ENCODE measurements at places on chromosomes 1 and 21. TPM values are rescaled to one million over a fixed set of nuclear protein-coding genes. Genes with fewer than 3 reads are reported as not detected.

GRCh38 chr1:195415584-195415983 lies 1192.7 kb downstream of the KCNT2 start:
- no peak for DNase-seq

DNA sequence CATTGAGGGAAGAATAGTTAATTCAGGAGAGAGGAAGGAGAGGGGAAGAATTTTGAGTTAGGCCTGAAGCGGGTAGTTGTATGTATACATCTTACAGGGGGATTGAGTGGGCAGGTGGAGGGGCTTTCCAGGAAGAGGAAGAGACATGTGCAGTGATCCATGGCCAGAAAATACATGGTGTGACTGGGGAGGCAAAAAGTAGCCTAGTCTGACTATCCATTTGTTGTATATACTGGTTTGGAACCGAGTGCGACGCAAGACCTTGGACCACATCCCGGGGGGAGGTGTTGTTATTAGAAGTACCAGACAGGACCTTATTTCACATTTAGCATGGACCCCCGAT lies 158.3 kb downstream of the SDCCAG8 start:
- DNase-seq = no peak

GRCh38 chr1:166933633-166934032 lies 41.7 kb downstream of the ILDR2 start:
- no peak for DNase-seq

- no peak for DNase-seq
Observed at GRCh38 chr1:212607913-212608391, 609 bp upstream of the ATF3 start.

GRCh38 chr21:43362321-43362791 lies 64.6 kb downstream of the SIK1 start:
- DNase-seq = no peak

- no peak for DNase-seq
Observed at GRCh38 chr1:46223472-46223943, 20.4 kb downstream of the LURAP1 start.

DNA sequence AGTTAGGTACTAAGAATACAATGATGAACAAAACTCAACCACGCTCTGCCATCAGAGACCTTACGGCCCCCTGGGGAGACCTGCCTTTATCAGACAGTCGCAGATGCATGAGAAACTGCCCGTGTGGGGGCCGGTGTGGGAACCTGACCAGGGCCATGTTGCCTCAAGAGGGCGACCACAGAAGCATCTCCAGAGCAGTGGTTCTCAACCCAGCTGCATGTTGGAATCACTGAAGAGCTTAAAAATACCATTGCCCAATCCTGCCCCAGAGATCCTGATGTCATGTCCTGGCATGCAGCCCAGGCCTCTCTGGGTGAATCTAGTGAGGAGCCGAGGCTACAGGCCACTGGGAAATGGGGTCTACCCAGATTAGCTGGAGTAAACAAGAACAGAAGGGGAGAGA lies 108.7 kb downstream of the PRDM2 start:
- DNase-seq = no peak

IL24 gene
- 0.17 TPM for polyA plus RNA-seq

Measured in left renal cortex interstitium (tissue), 4 donors.